ENCODE measurements at places on chromosomes 4 and X.

DNA sequence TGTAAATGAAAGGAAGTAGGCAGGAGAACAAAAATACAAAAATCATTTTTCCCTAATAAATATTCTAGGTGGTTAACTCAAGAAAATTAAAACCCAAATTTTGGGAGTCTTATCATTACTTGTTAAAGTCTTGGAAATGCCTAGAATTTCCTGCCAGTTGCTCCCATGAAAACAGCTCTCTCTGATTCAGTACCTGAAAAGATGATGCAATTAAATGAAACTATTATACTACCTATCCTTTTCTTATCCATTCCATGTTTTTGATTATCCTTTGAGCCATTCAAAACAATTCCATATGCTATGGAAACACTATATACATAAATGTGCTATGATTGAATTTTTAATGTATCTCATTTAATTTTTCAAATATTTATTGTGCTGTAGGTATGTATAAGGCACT, 50.5 kb upstream of the AMELX start:
- DNase-seq, result no peak

- DNase-seq, result no peak
Observed at GRCh38 chr4:109011241-109012026, 248.6 kb upstream of the ETNPPL start.

- no peak for DNase-seq
Observed at GRCh38 chrX:85391878-85392238, 12.4 kb upstream of the POF1B start.

- no peak for DNase-seq
Observed at GRCh38 chrX:39830414-39830813, 267.3 kb downstream of the BCOR start.

- peak; percentile 34 for DNase-seq
Observed at GRCh38 chr4:128461291-128462102, 173.9 kb upstream of the PGRMC2 start.

DNA sequence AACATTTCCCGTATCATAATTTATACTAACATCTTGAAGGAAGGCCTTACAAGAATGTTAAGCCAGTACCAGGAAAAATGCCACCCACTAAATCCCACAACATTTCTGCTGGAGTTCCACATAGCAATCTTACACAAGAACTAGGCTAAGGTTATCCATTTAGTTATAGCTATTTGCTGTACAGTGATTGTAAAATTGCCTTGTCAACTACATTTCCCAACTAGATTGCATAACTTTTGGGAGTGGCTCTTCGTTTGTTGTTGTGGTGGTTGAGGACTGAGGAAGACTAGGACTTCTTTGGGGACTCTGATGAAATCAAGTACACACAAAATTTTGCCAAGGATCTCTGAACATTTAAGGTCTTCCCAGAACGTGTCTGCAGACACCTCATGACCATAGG, 8.0 kb downstream of the IBSP start:
- DNase-seq, result peak; percentile 32

GRCh38 chrX:64427787-64428186, 32.5 kb upstream of the MTMR8 start:
- DNase-seq, result no peak

GRCh38 chr4:9980898-9981297, 40.4 kb downstream of the SLC2A9 start:
- no peak for DNase-seq

DNA sequence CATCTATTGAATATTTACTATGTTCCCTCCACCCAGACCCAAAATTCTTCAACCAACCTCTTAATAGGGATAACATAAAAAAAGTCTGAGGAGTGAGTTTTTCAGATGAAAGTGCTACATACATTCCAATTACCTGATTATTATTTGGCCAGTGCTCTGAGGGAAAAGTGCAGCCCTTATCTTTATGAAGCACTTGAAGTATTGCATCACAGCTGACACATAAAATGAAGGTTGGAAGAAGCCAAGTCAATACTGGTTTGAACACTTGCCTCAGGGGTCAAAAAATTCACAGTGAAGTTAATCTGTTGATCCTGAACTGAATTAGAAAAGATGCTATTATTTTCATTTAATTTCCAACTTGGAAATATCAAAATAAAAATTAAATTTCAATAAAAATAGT, 498.9 kb downstream of the INPP4B start:
- no peak for DNase-seq

DNA sequence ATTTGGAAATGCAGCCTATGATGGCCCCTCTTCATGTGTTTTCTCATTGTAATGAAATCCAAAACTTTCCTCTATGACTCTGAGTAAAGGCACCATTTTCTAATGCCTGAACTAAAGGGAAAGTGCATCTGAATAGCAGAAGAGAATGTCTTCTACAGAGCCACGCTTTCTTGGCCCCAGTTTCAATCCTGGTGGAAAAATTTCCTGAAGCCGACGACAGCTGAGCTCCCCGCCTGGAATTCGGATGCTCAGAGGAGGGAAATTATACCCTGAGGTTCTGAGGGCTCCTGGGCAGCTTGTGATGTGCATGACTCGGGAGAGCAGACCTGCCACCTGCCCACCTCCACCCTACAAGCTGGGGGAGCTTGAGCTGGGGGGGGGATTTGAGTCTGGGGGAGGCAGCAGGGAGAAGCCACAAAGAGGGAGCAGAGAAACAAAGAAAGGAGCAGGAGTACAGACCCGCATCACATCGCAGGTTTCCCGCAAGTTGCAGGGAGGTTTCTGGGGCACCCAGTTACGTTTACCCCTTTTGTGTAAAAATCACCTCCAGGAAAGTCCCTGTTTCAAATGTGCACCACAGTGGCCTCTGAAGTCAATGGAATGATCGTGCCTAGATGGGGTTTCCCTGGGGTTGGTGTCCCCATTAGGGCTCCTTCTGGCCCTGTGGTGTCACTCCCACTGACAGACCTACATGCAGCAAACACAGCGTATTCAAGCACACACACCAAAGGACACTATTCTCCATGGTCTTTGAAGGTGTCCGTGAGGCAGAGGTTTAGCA, 145.6 kb upstream of the RBPJ start:
- no peak for DNase-seq

GRCh38 chr4:57494821-57495220, 384.6 kb upstream of the IGFBP7 start:
- DNase-seq, result no peak

- DNase-seq, result peak; percentile 40
Observed at GRCh38 chrX:30702736-30703135, 49.5 kb downstream of the GK start.

GRCh38 chr4:108650212-108651013, at the start of gene OSTC:
OSTC (plus strand) TSS chr4:108650599; CDS start chr4:108650656, 57 bp downstream.
- DNase-seq, result peak; percentile 92

GRCh38 chr4:186097386-186097785, 7.1 kb upstream of the FAM149A start:
- no peak for DNase-seq

- no peak for DNase-seq
Observed at GRCh38 chr4:116064331-116064730, 950.9 kb upstream of the NDST4 start.

DNA sequence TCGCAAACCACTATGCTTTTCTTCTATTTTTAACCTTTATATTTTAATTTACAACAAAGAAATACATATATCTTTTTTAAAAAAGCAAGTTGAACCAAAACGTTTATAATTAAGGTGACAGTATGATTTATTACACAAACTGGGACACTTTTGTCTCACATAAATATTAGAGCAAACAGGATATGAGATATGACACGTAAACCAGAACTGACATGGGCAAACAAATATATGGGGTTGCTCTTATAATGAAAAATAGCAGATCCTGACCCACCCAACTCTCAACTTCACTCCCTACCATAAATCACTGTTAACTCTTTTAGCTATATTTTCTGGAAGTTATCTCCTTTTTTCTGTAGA, 177.0 kb upstream of the EDNRA start:
- no peak for DNase-seq

DNA sequence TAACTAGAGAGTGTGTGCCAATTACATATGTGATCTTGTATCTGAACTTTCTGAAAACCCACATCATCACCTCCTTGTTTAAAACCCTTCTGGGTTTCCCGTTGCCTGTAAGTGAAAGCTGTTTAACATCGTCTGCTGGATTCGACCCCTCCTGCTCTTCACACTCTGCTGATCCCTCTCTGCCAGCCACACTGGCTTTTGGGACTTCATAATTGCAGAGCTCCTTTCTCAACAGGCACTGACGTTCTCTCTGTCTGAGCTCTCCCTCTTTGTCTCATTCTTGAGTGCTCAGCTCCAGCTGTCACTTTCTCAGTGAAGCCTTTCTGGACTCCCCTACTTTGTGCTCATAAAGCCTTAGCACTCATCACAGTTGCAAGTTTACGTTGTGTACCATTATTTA, 153.9 kb downstream of the CEP135 start:
- no peak for DNase-seq

- DNase-seq, result no peak
Observed at GRCh38 chr4:30836231-30836630, 116.1 kb downstream of the PCDH7 start.

DNA sequence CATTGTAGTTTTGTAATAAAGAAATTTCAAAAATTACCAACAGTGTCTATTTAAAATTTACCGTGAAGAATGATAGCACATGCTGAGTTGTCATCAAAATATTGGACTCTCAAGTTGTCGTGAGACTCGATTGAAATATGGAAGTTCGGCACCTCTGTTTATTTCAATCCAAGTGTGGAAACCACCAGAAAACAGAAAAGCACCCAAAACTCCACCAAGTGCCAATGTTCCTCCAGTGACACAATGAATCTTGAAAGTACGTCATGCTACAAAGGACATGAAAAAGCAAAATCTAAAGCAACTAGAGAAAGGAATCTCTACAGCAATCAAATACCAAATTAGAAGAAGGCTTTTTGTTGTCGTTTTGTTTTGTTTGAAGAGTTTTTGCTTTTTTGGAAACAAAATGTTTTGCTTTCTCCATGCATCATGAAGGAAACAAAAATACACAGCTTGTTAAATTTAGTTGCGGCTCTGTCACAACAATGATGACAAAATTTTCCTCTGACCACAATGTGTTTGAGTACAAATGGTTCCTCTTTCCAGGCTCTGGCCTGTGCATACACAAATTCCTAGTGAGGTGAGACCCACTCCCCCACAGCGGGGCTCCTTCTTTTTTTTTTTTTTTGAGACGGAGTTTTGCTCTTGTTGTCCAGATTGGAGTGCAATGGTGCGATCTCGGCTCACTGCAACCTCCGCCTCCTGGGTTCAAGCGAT, 9.6 kb upstream of the IL13RA1 start:
- DNase-seq, result no peak

GRCh38 chr4:160877087-160877790, 1286.6 kb downstream of the FSTL5 start:
- no peak for DNase-seq

GRCh38 chrX:21993265-21993664, 38.9 kb upstream of the PHEX start:
- DNase-seq, result no peak

DNA sequence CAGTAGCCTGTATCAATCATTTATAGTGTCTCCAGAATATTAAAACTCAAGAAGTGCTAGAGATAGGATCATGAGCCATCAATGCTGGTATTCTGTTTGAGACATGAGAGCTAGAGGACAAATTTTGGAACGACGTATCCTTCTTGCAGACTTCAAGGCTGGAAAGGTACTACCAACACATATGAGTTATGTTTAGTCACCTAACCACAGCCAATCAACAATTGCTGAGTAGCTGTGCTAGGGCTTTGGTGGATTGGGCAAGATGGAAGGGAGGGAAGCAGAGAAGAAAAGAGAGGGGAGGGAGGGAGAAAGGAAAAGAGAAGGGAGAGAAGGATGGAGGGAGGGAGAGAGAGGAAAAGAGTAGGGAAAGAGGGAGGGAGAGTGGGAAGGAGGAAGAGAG, 21.6 kb upstream of the RAI2 start:
- DNase-seq, result no peak

GRCh38 chrX:101347859-101348451, 587 bp downstream of the TIMM8A start:
- no peak for DNase-seq

DNA sequence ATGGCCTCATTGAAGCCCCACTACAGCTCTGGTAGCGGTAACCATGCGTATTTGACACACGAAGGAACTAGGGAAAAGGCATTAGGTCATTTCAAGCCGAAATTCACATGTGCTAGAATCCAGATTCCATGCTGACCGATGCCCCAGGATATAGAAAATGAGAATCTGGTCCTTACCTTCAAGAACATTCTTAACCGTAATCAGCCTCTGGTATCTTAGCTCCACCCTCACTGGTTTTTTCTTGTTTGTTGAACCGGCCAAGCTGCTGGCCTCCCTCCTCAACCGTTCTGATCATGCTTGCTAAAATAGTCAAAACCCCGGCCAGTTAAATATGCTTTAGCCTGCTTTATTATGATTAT, 876 bp downstream of the HPRT1 start:
- DNase-seq, result no peak

GRCh38 chr4:139715746-139716391, 50.2 kb downstream of the MGST2 start:
- DNase-seq, result no peak

- no peak for DNase-seq
Observed at GRCh38 chr4:163269869-163270268, 62.5 kb downstream of the NPY1R start.

GRCh38 chr4:17258106-17258505, 253.8 kb downstream of the QDPR start:
- DNase-seq, result no peak

DNA sequence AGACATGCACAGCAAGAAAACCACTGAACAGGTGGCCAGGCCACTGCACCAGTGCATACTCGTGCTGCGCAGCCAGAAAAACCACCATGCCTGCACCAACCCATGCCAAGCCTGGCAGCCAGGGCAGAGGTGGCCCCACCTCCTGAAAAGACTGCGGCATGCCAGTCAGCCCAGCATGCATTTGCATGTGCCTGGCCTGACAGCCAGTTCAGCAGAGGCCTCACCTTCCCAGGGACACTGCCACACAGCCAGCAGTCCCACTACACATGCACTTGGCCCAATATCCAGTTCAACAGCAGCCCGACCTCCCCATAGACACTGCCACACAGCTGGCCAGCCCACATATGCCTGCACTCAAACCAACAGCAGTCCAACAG, 43.5 kb upstream of the DDX60 start:
- DNase-seq, result no peak

DNA sequence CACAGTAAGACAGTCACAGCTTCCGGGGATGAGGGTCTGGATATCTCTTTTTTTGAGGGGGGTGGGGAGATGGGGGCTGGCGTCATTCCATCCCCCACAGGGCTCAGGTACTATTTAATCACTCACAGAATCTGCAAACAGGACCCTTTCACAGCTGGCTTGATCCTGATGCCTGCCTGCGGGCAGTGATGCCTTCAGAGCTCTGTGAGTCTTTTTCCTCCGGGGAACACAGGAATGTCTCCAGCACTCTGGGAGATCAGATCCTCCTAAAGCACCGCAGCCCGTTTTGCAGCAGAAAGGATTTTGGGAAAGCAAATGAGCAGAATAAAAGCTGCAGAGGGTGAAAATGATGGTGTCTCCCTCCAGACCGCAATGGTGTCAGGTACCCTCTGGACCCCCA, 13.2 kb upstream of the SHOX start:
- DNase-seq, result no peak

- no peak for DNase-seq
Observed at GRCh38 chrX:19866626-19867410, 20.6 kb downstream of the SH3KBP1 start.

Data from AG09309 (cell line).